ENCODE measurements at places on chromosomes 5 and 9.

- no peak for DNase-seq
These were observed 20.4 kb downstream of the ZBTB5 start for GRCh38 chr9:37444890-37445289.

DNA sequence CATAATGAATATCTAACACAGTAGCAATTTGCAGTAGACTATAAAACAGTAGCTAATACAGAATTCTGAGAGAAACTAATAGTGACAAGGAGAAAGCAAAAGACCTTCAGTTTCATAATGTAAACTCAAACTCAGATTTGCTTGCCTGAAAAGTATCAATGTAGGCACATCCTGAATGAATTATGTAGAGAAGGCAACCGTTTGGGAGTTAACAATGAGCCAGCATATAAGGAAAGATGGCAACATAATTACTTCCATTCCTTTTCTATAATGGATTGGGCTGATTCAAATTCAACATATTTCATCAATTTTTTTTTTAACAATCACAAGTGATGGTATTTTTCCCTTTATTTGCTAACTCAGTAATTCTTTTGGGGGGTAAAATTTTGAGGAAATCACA, 261.6 kb downstream of the SEMA5A start:
- DNase-seq = no peak

- DNase-seq = no peak
These were observed 15.0 kb downstream of the ARRDC3 start for GRCh38 chr5:91367908-91368648.

DNA sequence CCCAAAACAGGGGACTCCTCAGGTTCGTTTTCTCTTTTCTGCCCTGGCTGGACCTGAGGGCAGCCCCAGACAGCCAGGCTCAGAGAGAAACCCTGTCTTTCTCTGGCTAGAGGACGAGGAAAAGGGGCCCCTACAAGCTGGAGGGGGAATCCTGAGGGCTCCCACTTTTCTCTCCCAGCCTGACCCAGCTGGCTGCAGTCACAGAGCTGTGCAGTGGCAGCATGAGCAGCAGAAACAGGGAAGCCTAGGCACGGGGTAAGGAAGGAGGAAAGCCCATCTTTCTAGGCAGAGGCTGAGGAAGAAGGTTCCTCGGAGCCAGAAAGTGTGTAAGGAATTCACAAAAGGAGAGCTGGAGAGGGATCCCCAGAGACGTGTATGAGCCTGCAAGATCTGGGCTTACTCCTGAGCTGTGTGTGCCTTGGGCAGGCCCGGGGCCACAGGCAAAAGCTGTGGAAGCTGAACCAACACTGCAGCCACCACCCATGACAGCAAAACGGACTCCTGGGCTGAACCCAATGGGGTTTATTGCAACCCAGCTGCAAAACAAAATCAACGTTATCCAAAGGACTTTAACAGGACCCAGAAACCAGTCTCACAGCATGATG, 16.2 kb downstream of the CAMSAP1 start:
- no peak for DNase-seq

GRCh38 chr5:91106842-91107511, 276.1 kb downstream of the ARRDC3 start:
- no peak for DNase-seq

- no peak for DNase-seq
These were observed 365.0 kb upstream of the SEMA6A start for GRCh38 chr5:116939641-116940040.

DNA sequence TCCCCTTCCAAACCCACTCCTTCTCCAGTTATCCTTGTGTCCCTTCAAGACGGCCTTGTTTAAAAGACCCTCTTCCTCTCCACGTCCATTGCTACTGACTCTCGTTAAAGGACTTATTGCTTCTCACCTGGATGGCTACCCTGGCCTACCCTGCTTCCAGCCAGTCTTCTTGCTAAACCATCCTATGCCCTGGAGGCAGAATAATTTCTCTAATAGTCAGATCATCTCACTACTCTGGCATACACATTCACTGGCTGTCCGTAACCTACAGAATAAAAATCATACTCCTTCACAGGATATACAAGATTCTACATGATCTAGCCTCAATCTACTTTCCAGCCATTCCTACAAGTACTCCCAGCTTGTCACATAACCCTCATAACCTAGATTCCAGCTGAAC, 92.6 kb downstream of the TRPM6 start:
- DNase-seq = no peak

DNA sequence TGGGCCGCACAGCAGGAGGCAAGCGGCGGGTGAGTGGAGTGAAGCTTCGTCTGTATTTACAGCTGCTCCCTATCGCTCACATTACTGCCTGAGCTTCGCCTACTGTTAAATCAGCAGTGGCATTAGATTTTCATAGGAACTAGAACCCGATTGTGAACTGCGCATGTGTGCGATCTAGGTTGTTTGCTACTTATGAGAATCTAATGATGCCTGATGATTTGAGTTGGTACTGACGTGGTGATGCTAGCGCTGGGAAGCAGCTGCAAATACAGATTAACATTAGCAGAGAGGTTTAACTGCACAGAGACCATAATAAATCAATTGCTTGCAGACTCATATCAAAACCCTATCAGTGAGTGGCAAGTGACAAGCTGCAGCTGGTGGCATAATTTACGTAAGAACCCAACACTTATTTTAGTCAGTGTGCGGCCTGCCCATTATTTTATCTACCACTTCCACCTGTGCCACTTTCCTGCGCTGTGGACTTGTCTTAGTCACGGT, 133.4 kb upstream of the CDH9 start:
- no peak for DNase-seq

GRCh38 chr5:87408204-87408603, 4.5 kb downstream of the CCNH start:
- DNase-seq = no peak
